ENCODE measurements at places on chromosomes 11 and 22. TPM values are rescaled to one million over a fixed set of nuclear protein-coding genes. Genes with fewer than 3 reads are reported as not detected.

Gene SHISAL1
- total RNA-seq, result not detected

Gene TPBGL
- 0.34 TPM for total RNA-seq

Gene MYBPC3
- not detected for total RNA-seq

Gene OR6A2
- 0.31 TPM for total RNA-seq

Gene KCNJ4
- not detected for total RNA-seq

Gene LUZP2
- not detected for total RNA-seq

Gene ARHGAP20
- total RNA-seq, result not detected

Gene ARHGEF17
- total RNA-seq, result 0.05 TPM

Gene LRP5
- 21.4 TPM for total RNA-seq

Gene AMBRA1
- 35.7 TPM for total RNA-seq

Gene FOLR1
- not detected for total RNA-seq

Gene ETS1
- 609 TPM for total RNA-seq

Gene LDHAL6A
- not detected for total RNA-seq

Measured in activated T-helper 1 cell treated with anti-CD3 and anti-CD28 coated beads, Interleukin-12 subunit alpha, Interleukin-12 subunit beta, Interleukin-2, Interleukin-4 antibody, amounts not matched to agents 30 ng/mL and 10 ng/mL and 1 ng/mL, durations not matched to agents 14 hours and 24 hours and 36 hours (primary cell).